ENCODE measurements at places on chromosomes 3 and 15.

GRCh38 chr3:87997298-87997697 is 61.5 kb downstream of the CGGBP1 start:
- no peak for DNase-seq

DNA sequence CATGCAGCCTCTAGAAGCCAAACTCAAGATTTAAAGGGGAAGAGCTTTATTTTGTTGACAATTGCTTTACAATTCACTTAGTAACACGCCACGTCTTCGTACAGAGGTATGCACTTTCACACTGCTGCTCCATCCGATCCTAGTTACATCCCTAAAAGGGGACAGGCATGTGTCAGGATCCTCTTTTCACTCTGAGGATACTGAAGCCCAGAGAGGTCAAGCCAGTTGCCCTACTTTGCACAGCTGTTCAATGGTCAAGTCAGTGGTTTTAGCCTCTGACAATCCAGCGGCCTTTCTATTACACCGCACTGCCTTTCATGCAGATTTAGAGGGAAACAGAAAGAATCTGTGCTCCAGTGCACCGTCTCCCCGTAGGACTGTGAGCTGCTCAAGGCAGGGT is 44.9 kb upstream of the CHRNB4 start:
- DNase-seq: no peak

- no peak for DNase-seq
Measured at GRCh38 chr3:32009101-32009500, 27.6 kb downstream of the ZNF860 start.

GRCh38 chr3:72811571-72811970 is 36.7 kb downstream of the SHQ1 start:
- no peak for DNase-seq

GRCh38 chr3:43180027-43180426 is 74.1 kb upstream of the POMGNT2 start:
- DNase-seq: no peak

DNA sequence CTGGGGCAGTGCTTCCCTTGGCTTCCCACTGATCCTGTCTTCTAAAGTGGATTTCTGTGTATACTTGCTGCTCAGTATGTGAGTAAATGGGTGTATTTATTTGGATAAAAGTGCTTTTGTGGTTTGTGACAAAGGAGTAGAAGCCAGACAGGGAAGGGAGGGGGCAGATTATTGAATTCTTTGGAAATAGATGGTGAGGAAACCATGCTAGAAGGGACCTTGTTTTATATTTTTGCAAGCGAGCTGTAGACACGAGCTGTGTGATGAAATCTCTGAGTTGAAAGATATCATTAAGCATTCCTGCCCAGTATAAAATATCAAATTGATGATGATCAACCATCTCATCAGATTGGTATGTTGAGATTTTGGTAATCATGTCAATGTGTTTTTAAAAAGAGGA is 68.9 kb downstream of the DUT start:
- DNase-seq: no peak

- DNase-seq: no peak
Measured at GRCh38 chr3:126558336-126559071, at the start of gene C3orf22. Gene C3orf22, minus strand, starts transcription at chr3:126558932. Its CDS starts 5,542 bp downstream, at chr3:126553390.

GRCh38 chr15:78995921-78996893 is 51.4 kb upstream of the CTSH start:
- no peak for DNase-seq

GRCh38 chr15:30073915-30074314 is 8.8 kb upstream of the GOLGA8J start:
- no peak for DNase-seq

DNA sequence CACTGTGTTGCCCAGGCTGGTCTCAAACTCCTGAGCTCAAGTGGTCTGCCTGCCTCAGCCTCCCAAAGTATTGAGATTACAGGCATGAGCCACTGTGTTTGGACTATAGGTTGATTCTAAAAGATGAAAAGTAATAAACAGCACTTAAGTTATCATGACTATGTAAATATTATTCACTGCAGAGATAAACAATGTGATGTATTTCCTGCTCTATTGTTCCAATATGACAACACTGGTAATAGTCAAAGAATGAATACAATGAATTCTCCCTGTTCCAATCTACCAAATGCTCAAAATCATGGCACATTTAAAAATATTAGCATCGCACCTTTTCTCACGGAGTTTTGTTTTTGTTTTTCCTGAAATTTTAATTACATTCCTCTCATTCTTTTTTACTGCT is 36.8 kb upstream of the TBL1XR1 start:
- no peak for DNase-seq

GRCh38 chr15:39246523-39246922 is 334.4 kb upstream of the THBS1 start:
- no peak for DNase-seq

- no peak for DNase-seq
Measured at GRCh38 chr3:183073839-183074238, 25.5 kb downstream of the MCCC1 start.

DNA sequence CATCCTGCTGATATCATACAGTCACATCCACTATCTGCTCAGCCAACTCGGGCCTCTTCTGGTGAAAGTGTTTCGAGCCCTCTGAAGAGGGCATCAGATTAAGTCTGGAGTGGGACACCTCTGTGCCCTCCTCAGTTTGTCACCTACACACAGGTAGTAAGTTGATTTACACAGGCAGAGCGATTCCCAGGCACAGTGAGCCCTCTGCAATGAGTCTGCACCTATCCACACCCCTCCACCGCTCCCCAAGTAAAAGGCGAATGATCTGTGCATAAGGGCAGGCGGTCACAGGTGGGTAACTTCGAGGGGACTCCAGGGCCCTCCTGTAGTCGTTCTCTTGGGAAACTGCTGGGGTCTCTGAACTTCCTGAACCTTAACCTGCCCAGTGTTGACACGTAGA is 152.0 kb downstream of the ATP10A start:
- DNase-seq: no peak

DNA sequence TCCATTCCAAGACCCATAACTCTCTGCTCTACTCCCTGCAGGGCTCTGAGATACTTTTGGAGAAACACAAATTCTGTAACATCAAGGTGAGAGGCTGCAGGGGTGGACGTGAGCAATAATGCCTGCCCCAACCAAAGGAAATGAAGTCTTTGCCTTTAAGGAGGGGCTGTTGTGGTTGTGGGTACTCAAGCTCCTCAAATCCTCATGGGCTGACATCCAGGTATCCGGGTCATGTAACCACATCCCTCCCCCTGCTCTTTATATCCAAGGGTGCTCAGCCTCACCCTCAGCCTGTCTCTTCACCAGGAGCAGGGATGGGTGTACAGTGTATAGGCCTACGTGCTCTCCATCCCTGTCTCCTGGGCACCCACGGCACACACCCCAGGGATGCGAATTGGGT is 32.3 kb downstream of the NOX5 start:
- DNase-seq: no peak

DNA sequence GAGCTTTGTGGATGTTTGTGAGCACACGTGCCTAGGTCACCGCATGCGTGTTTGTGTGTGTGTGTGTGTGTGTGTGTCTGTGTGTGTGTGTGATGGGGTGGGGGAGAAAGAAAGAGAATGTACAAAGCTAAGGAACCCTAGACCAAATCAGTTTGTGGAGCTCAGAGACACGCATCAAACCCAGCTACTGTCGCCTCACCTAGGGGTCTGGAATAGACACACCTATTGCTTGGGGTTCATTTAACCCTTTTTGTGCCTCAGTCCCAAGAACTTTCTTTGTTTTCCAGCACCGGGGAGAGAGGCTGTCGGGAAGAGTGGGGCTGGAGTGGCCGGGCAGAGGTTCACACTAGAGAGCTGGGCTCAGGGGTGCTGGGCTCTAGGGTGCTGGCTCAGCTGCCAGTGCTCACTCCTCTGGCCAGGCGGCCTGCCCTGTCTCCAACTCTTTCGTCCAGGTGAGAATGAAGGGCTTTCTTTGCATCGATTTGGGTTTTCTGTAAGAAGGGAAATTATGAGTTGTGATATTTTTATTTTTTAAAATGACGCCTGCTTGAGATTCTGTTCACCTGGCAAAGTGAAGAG is 221.6 kb downstream of the MEIS2 start:
- DNase-seq: no peak

GRCh38 chr15:77104155-77104554 is 33.2 kb upstream of the TSPAN3 start:
- DNase-seq: no peak

- no peak for DNase-seq
Measured at GRCh38 chr3:45464336-45465170, 76.2 kb downstream of the LARS2 start.

GRCh38 chr3:48612309-48612708 is 2.9 kb upstream of the UQCRC1 start:
- DNase-seq: no peak

DNA sequence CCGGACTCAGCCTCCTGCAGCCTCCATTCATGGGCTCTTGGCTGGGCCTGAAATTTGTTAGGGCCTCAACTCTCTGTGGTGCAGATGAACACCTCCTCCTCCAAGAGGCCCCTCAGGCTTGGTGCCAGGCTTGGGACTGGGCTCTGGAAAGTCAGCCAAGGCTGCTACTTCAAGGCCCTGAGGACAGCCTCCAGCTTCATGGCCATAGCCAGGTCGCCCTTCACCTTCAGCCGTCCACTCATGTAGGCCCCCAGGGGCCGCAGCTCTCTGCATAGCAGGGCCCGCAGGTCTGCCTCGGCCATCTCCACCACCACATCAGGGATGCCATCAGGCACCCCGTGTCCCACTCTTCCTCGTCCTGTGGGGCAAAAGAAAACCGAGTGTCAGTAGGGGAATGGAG is 8.3 kb downstream of the STOML1 start:
- no peak for DNase-seq

GRCh38 chr15:39580117-39580484 is 778 bp upstream of the THBS1 start:
- DNase-seq: peak; percentile 50

DNA sequence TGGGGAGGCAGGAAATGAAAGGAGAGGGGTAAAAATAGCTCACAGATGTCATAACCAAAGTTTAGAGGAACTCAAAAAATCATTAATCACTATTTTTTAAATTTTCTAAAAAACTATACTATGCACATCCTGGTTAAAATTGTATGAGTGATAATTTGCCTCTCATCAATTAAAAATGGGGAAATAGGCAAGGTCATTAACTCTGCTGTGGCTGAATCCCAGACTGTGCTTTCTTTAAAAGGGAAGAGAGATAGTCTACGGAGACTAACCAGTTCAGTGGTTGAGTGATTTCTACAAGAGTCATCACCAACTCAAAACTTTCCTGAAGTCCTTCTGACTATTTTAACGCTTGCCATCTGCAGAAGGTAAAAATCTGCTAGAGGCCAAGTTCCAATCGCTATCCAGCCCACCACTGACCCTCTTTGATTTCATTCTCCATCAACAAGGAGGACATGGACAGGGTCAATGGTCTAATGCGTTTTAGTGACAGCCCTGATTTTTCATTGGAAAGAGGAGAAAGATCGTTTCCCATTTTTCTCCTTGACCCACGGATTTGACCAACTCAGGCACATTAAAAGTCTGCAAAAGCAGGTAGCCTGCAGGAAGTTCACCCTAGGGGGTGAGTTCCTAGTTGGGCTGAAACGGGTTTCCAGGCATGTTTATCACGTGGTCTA is 850 bp downstream of the SUCLG2 start:
- DNase-seq: no peak

GRCh38 chr15:47188758-47189507 is 528.4 kb upstream of the SEMA6D start:
- DNase-seq: no peak

GRCh38 chr3:66036586-66037148 is 2.1 kb downstream of the MAGI1 start:
- DNase-seq: no peak

DNA sequence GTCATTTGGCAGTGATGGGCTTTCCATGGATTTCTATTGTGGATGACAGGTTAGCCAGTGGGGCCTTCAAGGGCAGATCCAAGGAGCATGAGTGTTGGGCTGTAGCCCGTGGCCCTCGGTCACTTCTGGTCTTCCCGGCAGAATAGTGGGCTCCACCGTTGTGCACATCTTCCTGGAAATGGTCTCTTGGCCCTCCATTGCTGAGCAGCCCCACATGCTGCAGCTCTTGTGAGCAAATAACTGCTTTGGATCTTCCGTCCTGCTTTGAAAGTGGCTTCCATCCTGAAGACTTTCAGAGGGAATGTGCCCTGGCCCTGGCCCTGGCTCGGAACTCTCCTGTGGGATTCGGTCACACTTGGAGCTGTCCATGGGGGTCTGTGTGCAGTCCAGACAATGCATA is 102.8 kb downstream of the SNRPN start:
- DNase-seq: no peak

DNA sequence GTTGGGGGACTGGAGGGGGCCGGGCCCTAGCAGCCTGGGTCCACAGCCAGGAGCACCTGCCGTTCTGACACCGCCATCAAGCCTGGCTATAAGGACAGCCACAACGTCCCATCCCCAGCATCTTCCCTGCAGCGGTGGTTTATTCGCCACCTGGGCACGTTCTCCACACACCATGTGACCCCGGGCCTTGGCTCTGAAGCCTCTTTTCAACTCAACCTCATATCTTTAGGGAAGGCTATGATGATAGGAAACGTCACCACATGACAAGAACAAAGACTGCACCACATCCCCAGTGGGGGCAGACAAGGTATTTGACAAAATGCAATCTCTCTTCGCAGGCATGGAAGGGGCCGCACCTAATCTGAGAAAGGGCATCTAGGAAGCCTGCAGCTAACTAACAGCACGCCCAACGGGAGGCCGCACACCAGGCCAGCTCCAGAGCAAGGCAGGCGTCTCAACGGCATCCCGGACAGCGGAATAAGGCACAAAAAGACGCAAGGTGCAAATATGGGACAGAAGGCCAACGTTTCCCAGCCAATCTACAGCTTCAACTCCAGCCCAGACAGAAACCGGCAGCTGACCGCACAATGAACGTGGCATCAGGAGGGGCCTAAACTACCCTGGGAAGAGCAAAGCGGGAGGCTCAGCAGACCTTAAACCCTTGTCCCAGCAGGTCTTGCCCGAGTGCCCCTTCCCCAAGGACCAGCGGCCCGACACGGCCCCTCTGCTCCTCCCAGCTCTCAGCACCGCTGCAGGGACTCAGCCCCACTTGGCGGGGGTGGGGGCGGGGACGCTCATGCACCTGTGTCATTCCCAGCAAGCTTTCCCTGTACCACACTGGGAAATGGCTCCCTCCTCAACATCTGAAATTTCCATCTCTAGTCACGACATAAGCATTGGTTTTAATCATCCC is 41.9 kb downstream of the NIPA2 start:
- DNase-seq: no peak

DNA sequence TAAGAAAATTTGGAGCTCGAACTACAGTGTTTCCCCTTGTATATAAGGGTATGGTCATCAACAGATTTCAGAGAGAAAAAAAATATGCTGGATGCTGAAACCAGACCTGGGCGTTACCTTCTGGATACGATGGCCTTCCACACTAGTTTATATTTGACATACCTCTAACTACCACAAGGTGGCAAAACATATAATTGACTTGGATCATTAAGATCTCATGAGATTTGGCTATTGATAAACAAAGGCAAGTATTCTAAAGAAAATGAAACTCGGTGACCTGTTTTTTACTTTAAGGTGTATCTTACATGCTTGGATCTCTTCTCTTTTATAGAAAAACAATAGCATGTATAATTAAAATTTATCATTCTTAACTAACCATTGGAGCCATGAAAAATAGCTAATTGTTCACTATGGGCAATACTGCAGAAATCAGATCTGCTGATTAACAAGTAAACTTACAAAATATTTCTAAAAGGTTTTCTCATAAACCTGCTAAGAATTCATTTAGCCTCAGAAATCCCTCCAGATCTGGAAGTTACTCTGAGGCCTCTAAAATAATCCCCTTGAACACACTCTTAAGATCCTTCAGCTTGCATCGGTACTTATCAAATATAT is 300.6 kb upstream of the KCNH8 start:
- DNase-seq: no peak

Data from esophagus squamous epithelium (tissue), 5 donors.